ENCODE measurements at places on chromosomes 13 and 19. TPM values are rescaled to one million over a fixed set of nuclear protein-coding genes. Genes with fewer than 3 reads are reported as not detected.

DNA sequence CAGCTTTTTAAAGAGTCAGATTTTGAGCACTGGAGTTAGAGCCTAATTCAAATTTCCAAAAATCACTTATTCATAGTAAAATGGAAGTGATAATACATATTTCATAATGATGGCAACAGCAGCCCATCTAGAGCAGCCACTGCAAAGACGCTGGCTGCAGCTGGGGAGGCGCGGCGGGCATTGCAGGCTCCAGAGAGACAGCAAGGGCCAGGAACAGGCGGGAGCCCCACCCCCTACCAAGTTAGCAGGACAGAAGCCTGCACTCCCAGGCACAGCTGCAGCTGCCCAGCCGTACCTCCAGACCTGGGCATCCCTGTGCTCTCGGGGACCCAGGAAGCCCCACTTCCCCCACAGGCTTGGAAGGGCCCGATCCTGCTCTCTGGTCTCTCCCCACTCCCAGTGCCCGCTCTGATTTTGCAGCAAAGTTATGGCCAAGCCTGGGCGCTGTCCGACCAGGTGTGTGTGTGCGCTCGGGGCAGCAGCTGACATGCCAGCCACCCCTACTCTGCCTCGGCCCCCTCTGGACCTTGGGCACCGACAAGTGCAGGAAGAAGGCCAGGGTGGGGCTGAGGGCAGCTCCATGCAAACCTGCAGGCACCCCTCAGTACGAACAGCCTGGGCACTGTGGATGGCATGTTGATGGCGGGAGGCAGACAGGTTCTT is 84.8 kb downstream of the SERP2 start:
- DNase-seq: no peak

DNA sequence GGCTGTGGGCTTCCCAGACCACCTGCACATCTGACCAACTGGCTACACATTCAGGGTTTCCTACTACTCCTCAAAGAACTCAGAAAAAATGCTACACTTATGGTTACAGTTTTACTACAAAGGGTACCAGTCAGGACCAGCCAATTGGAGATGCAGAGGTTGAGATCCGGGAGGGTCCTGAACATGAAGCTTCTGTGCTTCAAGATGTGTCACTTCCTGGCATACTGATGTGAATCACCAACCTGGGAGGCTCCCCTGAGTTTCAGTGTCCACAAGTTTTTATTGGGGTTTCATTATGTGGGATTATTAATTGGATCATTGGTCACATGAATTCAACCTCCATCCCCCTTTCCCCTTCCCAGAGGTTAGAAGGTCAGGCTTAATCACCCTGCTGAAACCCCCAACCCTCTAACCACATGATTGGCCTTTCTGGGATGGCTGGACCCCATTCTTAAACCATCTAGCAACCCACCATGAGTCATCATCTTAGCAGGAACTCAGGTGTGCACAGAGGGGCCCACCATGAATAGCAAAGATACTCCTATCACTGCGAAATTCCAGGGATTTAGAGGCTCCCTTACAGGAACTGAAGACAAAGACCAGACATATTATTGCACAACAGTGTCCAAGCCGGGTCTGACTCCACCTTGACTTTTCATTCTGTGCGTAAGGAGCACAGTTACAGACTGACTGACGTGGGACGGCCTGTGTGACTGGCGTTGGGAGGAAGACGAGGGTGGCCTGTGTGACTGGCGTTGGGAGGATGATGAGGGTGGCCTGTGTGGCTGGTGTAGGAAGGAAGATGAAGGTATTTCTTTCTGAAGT is 90.7 kb downstream of the ATP8A2 start:
- DNase-seq: no peak

- no peak for DNase-seq
Measured at GRCh38 chr13:72127031-72127430, 260.0 kb upstream of the DACH1 start.

PRR20B gene
- not detected for total RNA-seq

GRCh38 chr13:99800951-99801350 is 170.6 kb downstream of the ZIC5 start:
- DNase-seq: no peak

DNA sequence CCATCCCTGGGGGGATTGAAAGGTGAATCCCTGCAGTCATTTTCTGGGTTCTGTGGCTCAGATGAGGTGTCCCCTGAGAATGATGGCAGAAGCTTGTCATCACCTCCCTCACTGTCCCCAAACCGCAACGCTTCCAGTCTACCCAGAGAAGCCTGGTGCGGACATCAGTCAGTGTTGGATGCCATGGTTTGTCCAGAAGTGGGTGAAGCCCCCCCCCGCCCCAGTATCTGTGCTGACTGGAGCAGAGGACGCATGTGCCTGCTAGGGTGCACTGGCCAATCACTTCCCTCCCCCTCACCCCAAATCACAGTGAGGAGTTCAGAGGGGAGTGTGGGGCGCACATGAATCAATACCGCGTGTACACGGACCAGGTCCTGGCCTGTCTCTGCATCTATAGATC is 150.5 kb downstream of the TEX29 start:
- DNase-seq: no peak

DNA sequence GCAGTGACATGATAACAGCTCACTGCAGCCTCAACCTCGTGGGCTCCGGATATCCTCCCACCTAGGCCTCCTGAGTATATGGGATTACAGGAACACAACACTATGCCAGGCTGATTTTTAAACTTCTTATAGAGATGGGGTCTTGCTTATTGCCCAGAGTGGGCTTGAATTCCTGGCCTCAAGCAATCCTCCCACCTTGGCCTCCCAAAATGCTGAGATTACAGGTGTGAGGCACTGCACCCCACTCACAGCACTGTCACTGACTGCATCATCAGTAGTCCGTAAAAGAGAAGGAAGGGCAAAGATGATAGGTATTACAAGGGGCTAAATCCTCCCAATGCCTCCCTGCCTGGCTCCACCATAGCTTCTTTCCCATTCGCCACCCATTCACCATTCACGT is 4.1 kb downstream of the RHPN2 start:
- DNase-seq: no peak

DNA sequence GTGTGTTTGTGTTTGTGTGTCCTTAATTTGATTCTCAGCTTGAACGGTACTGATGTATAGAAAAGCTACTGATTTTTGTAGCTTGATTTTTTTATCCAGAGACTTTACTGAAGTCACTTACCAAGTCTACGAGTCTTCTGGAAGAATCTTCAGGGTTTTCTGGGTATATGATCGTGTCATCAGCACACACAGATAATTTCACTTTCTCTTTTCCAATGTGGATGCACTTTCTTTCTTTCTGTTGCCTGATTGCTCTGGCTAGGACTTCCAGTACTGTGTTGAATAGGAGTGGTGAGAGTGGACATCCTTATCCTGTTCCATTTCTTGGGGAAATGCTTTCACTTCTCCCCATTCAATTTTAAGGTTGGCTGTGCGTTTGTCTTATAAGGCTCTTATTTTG is 7.9 kb upstream of the LILRB1 start:
- no peak for DNase-seq

C2CD4C gene
- 1.3 TPM for total RNA-seq

AMH gene
- 1.9 TPM for total RNA-seq

CDX2 gene
- total RNA-seq: not detected

GRCh38 chr13:40629678-40630384 is 36.6 kb downstream of the FOXO1 start:
- no peak for DNase-seq

- no peak for DNase-seq
Measured at GRCh38 chr19:55600662-55601028, 557 bp downstream of the ZNF524 start.

IGFL1 gene
- total RNA-seq: not detected

DNA sequence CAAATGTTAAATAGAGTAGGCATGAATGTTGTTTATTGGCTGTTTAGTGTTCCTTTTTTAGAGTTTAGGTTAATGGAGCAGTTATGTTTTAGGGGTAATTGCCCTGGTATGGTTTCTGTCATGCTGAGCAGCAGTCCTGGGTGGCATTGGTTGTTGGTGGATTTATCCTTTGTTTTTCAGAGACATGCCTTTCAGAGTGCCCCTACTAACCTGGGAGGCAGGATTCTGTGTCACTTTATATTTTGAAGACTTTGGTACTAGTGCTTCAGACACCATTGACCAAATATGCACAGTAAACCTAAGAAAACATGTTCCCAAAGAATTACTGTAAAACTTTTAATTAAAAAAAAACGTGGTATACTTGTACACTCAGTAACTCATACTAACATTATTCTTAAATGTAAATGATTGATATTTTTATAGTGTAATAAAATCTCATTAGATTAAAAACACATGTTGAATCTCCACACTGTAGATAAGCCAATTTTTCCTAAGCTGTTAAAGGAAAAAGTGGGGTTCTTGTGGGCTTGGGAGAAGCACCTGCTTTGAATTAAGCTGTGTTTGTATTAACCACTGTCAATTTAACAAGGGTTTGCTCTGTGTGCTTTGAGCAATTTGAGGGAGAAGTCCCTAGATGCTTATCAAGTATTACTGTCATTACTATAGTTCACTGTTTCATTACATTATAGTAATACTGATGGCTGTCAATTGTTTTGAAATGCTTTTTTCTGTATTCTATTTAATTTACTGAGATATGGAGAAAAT is 133.2 kb downstream of the LMO7 start:
- no peak for DNase-seq

CCNA1 gene
- not detected for total RNA-seq

CEACAM7 gene
- total RNA-seq: not detected

- no peak for DNase-seq
Measured at GRCh38 chr13:108158746-108159145, 56.6 kb downstream of the LIG4 start.

DNA sequence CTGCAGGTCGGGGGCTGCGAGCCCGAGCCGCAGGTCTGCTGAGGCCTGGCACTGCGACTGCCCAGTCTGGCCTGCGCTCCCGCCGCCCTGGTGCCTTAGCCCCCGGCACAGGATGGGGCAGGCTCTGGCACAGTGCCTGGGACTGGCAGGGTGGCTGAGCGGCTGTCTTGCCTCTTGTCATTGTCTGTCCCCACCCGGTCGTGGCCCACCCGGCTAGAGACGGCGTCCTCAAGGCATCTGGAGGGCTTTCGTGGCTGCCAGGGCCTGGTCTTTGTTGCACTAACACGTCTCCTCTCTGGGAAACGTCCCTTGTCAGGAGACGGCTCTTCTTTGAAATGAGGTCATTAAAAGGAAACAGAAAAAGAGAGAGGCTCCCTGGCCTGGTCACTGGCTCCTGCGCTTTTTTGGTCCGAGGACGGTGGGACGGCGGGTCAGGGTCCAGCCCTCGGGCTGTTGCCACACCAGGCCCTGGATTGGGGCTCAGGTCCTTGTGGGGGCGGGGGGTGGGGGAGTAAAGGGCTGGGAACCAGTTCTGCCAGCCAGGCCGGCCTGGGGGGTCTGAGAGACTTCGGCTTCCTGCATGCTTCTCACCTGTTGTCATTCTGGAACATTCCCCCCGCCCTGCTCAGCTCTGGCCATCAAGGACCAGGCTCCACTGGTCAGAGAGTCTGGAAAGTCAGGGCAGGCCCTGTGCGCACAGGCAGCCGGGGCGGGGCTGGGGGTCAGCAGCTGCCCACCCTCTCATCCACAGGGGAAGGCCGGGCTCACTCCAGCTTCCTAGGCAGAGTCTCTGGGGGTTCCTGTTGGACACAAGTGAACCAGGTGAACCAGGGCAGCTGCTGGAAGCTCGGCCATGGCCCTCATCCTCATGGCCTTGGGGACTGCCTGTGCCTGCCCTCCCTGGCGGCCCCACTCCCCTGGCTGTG is 6.2 kb upstream of the ZNF554 start:
- DNase-seq: no peak

DNA sequence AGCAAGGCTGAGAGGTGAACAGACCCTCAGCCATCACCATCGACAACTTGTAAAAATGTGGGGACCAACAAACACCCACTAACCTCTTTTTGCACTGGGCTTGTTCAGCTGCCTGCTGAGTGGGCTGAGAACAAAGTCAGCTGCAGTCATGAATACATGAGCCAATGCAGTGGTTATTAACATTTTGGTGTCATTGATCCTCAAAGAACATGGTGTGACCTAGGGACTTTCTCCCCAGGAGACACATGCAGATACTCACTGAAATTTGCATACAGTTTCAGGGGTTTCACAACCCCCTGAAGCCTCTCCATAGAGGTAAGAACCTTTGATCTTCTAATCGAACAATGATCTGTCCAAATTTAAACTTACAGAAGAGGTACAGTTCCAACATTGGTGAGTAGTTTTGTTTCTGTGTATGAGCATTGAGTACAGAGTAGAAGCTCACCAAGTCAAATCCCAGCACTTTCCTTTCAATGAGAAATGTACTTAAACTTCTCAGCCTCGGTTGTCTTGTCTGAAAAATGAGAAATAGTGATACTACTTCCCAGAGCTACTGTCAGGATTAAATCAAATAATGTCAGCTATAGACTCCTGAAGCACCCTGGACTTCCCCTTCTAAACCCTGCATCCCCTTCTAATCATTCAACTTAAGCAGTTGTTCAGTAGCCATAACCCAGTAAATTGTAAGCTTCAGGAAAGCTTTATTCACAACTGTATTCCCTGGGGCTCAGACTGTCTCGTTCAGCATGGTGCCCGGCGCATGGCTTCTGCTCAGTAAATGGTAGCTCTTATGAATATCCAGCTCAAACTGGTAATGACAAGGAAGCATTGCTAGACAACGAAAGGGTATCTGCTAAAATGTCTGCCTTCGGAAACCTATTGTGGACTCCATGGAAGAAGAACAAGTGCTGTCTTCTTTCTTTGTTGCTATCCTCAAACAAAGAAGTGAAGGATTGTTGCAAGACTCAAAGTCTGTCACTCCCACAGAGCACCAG is 148.7 kb downstream of the FOXO1 start:
- no peak for DNase-seq

APOE gene
- total RNA-seq: 7.1 TPM

DNA sequence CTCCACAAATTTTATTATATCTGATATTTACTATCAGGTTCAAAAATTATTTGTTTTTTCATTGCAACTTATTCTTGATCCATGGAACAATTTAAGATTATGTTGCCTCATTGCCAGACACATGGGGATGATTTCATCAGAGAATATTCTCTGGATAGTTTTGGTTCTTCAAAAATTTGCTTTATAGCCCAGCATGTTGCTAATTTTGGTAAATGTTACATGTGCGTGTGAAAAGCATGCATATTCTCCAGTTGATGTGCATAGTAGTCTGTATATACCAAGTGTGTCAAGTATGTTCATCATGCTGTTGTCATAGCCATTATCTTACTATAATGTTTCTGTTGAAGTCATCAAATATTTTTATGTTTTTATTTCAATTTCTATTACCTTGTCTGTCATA is 122.3 kb downstream of the RFC3 start:
- DNase-seq: no peak

DNA sequence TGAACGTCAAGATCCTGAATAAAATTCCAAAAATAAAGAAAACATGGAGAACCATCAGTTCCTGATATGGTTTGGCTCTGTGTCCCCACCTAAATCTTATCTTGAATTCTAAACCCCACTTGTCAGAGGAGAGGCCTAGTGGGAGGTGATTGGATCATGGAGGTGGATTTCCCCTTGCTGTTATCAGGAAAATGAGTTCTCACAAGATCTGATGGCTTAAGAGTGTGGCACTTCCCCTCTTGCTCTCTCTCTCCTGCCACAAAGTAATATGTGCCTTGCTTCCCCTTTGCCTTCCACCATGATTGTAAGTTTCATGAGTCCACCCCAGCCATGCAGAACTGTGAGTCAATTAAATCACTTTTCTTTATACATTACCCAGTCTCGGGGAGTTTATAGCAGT is 827.4 kb downstream of the GPC5 start:
- DNase-seq: no peak

Data from psoas muscle (tissue), 8 donors.